ENCODE measurements at places on chromosomes 11 and 22.

GRCh38 chr11:65654375-65655349 lies 8.1 kb downstream of the RELA start:
- DNase-seq = no peak

DNA sequence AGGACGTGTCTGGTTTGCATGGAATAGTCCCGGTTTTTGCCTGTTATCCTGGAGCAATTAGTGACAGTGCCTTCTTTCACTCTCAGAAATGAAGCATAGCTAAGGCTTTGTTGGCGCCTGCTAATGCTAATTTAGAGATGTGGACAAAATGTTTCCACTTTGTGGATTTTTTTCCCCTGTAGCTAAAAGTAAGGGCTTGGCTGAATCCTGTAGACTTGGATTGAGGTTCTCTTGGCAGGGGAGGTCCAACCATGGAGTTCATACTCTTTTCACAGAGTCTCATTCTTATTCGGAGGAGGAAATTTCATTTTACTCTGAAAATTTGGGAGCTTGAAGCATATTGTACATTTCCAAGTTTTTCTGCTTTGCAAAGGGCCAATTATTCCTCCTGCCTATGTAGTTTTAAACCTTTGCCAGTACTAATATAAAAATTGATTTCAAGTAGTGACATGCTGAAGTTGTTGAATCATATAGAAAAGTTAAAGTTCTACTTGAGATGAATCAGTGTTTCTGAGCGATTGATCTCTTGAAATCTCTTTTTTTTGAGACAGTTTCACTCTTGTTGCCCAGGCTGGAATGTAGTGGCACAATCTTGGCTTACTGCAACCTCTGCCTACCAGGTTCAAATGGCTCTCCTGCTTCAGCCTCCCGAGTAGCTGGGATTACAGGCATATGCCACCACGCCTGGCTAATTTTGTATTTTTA lies 20.0 kb downstream of the PPFIA1 start:
- DNase-seq = no peak

DNA sequence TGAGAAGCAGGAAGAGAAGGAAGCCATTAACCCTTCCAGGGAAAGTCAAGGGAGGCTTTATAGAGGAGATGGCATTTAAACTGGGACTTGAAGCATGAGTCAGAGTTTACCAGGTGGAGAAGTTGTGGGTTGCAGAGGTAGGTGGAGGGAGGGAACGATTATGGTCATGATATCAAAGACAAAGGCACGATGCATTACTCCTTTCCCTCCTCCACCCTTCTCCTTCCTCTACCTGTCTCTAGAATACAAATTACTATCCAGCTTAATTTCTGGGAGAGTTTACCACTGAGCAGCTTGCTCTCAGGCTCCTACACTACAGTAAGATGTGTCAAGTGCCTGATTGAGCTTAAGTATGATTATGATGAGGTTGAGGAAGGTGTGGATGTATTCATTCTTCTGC lies 151.7 kb downstream of the NELL1 start:
- no peak for DNase-seq

GRCh38 chr11:19163617-19164016 lies 38.2 kb downstream of the CSRP3 start:
- no peak for DNase-seq

DNA sequence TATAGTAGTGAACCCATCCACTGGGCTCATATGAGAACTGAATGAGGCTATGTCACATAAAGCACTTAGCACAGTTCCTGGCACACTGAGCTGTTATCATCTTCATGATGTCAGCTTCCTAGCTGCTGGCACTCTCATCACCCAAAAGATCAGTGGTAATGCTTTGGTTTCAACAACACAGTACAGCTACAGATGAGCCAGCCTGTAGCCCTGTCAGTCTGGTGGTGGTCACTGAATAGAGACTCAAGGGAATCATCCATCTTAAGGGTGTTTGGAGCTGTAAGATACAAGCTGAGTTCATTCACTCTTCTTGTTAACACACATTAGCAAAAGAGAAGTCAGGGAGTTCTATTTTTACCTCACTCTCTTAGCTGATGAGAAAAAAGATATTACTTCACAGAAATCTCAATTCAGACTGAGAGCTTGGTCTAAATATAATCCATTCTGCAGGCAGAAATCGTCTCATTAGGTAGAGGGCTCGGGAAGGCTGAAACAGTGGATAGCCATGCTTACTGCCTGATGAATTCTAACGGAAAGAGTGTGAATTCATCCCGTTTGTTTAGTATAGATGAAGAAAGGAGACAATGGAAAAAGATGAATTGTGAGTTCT lies 6.3 kb upstream of the SLC1A2 start:
- DNase-seq = no peak

DNA sequence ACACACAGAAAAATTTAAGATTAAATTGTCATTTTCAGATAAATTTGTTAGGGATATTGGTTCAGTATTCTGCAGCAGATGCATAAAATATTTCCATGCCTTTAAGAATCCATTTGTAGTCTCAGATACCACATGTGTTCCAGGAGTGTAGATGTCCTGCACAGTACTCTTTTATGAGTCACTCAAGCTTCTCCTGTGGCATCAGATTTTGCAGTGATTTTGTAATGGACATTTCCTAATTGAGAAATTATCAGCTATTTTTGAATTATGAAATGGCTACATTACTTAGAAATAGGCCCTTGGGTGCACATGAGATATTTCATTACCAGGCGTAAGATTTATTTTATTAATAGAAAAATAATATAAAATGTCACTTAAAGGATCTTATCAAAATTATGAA lies 18.9 kb downstream of the MMP3 start:
- DNase-seq = no peak

DNA sequence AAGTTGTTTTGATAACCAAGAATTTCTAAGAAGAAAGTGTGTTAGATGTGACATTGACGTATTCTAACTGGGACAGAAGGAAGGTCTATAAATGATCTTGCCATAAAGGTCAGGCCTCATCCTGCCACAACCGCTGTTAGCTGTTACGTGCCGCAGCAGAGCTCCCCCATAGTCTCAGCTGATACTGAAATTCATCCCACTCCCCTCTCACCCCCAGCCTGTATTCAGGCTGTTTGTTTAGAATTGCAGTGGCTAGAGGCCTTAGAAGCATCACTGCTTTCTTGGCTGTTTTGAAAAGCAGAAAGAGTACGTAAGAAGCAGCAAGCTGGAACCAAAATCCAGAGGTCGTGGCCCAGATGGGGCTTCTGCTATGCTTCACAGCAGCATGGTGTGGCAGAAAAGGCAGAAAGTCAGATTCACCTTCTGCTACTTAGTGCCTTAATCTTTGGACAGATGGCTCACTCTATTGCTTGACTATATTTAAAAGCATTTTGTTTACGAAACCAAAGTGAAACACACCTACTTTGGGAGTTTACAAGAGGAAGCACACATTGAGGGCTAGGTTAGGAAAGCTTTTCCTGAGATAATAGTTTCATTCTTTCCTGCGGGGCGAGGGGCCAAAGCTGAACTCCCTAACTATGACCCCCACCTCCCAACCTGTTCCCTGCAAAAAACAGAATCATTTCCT lies 950 bp upstream of the LAYN start:
- no peak for DNase-seq

GRCh38 chr11:35138943-35139721 lies at the start of gene CD44:
TSS of gene CD44 (plus strand) at chr11:35139171. CDS start at chr11:35139304, 133 bp downstream.
- peak; percentile 27 for DNase-seq

DNA sequence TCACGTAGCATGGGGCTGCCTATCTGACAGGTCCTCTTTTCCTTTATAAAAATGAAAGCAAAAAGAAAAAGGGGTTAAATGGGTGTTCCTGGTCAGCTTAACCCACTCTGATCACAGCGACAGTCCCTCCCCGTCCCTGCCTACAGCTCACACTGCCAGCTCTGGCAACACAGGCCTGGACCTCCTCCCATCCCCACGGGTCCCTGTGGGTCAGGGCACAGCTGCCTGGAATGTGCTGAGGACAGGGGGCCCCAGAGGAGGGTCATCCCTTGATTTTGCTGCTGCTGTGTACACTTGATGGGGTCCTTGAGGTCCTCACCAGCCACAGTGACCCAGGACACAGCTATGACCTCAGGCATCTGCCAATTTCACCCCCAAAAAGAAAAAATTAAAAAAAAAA lies 29.6 kb upstream of the CYP2D6 start:
- no peak for DNase-seq

- DNase-seq = no peak
These were observed 140.0 kb upstream of the POU2AF2 start for GRCh38 chr11:111105566-111105965.

GRCh38 chr11:31804312-31805036 lies 6.6 kb downstream of the PAX6 start:
- DNase-seq = no peak

- DNase-seq = no peak
These were observed 88.4 kb upstream of the GNAZ start for GRCh38 chr22:22981670-22982571.

DNA sequence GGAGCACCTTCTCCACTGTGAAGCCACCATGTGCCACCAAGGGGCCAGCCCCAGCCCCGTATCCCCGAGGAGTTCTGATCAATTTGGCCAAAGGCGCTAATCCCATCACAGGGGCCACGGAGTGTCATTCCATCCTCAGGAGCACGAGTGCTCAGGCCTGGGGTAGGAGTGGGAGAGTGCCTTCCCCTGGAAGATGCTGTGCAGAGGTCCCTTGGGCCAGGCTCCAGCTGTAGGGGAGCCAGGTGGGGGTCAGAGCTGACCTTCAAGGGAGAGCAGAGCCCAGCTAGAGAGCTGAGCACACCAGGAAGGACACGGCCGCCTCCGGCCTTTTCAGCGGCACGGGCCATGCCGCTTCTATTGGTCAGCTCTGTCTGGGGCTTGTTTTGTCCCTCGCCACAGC lies 1459.9 kb downstream of the BRD1 start:
- no peak for DNase-seq

- DNase-seq = no peak
These were observed 10.1 kb downstream of the MTFP1 start for GRCh38 chr22:30435674-30436126.

DNA sequence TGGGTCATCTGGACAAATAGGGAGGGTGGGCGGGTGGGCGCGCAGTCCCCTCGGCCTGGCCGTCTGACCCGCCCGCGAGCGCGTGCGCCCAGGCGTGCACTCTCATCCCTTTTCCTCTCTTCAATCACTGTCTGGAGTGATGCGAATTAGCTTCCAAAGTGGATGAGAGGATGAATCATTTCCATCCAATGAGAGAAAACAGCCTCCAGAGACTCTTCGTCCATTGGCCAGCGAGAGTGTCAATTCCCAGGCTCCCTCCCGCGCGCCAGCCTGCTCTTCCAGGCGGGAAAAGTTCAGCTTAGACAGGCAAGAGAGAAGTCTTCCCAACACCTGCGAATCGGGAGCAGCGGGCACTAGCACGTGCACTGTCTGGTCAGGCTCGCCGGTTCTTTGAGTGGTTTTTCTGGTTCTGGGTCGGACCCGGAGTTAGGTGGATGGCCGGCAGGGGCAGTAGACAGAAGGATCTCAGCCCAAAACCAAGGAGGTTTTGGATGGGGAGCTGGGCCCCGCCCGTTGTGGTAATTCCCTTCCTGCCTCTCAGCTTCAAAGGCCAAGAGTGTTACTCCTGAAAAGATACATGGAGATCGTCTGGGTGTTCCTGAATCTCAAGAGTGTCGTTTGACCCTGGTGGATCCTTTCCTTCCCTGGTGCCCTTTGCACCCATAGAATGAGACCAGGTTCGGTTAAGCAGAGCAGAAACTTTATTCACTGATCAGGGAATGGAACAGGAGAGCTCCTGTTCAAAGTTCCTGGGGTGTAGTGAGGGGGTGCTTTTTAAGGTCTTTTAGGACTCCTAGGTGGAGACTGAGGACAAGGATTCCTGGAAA lies 33.4 kb upstream of the GLYATL1 start:
- peak; percentile 89 for DNase-seq
